ENCODE measurements at places on chromosomes 11 and 22.

DNA sequence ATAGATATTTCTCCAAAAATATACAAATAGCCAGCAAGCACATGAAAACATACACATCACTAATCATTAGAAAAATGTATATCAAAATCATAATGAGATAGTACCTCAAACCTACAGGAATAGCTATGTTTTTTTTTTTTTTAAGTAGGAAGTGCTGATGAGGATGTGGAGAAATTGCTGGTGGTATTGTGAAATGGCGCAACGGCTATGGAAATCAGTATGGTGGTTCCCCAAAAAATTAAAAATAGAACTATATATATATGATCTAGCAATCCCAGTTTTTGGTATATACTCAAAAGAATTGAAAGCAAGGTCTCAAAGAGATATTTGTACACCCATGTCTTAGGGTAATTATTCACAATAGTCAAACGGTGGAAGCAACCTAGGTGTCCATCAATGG lies 46.0 kb upstream of the HIPK3 start:
- no peak for DNase-seq

- DNase-seq: no peak
Observed at GRCh38 chr11:3712274-3712673, 41.1 kb upstream of the CHRNA10 start.

GRCh38 chr11:46917762-46918082 lies 628 bp downstream of the LRP4 start:
- DNase-seq: no peak

GRCh38 chr11:83409891-83410290 lies 123.7 kb upstream of the CCDC90B start:
- no peak for DNase-seq

DNA sequence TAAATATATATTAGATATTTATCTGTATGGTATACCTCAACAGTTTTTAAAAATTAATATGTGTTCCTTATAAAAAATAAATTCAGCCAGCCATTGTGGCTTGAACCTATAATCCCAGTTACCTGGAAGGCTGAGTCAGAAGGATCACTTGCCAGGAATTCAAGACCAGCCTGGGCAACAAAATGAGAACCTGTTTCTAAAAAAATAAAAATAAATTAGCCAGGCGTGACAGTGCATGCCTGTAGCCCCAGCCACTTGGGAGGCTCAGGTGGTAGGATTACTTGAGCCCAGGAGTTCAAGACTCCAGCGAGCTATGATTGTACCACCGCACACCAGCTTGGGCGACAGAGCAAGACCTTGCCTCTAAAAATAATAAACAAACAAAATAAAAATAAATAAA lies 54.9 kb downstream of the PHF21A start:
- DNase-seq: no peak

GRCh38 chr22:26054841-26055605 lies 114.2 kb upstream of the SEZ6L start:
- DNase-seq: no peak

DNA sequence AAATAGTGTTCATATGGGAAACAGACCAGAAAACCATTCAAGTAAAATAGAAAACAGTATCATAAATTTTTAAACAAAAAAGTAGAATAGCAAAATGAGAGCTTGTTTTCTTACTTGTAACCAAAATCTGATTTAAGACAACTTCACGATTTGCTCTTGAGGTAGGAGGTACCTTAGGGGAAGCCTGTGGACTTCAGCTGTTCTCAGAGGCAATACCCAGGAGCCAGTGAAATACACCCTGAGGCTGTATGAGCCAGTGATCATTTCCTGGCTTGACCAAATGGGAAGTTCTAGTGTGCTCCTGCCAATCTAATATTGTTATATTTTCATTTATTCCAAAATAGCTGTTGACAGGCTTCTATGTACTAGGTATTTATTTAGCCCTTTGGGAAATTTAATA lies 104.8 kb downstream of the ARHGAP42 start:
- DNase-seq: no peak

- no peak for DNase-seq
Observed at GRCh38 chr11:70504246-70505020, 106.1 kb downstream of the CTTN start.

DNA sequence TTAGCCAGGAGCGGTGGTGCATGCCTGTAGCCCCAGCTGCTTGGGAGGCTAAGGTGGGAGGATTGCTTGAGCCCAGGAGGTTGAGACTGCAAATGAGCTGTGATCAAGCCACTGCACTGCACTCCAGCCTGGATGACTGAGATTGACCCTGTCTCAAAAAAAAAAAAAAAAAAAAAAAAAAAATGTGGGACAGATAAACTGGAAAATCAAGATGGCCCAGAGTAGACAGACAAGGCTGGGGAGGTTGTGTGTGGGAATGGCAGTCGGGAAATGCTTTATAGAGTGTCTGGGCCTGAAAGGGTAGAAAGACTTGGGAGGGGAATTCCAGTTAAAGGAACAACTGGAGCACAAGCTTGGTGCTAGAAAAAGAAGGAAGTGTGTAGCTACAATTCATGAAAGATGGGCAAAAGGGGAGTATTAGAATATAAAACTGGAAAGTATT lies 18.2 kb upstream of the WDR74 start:
- DNase-seq: no peak

Measured in activated CD4-positive, CD25-positive, alpha-beta regulatory T cell (primary cell).